ENCODE measurements at places on chromosomes 11 and 22.

DNA sequence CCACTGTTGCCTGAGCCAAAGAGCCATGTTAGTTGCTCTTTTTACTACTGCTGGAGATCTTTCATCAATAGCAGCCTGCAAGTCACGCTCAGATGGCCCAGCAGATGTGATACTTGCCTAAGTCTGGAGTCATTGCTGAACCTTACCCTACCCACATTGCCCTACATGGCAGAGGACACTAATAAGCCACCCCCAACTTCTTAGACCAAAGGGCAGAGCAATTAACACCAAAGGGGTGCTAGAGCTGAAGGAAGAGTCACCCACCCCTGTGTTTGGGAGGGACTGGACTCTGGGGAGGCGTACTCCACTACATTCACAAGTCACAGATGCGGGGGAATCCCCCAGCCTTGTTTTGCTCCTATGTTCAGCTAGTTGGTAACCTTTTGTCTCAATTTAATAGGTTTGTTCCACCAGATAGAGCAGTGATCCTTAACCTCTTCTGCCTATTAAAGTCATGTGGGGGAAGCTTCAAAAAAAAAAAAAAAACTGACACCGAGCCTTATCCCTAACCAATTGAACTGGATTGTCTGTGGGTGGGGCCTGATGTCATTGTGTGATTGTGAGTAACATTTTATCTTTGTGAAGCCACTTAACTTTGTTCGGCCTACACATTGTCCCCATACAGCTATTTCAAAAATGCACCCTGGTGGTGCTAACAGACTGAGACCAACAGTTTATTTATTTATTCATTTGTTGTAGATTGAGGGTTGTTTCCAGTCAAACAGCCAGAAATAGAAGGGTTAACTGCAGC lies 13.1 kb downstream of the ADM start:
- DNase-seq, result no peak

DNA sequence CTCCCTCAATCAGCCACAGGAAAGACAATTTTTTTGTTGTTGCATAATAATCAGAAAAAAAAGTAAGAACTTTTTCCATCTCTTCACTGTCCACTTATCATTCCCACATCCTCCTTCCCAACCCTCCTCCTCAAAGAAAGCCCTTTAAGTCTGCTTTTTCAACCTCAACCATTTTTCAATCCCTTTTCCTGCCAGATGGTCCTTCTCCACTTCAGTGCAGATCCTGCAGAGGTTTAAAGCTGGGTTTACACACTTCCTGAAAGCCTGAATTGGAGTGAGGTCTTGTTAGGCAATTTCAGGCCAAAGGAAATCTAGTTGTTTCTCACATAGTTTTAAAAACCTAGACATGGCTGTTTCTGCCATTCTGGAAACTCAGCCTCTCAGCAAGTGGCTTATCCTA lies 78.3 kb downstream of the RPL27A start:
- peak; percentile 12 for DNase-seq

- no peak for DNase-seq
Measured at GRCh38 chr11:123418351-123419114, 11.5 kb upstream of the GRAMD1B start.

DNA sequence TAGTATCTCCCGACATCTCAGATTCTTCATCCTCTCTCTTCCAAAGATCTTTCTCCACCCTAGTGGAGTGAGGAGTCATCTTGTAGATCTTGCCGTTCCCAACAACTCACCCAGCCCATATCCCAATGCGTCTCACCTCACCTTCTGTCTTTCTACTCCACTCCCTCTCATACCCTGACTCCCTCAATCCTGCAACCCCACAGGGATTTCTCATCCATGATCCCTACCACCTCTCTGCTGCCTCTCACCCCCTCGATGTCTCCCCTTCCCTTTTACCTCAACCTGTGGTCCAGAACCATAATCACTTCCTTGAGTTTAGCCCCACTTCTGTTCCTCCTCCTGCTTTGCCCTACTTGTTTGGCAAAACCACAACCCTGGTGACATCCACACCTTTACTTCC lies 41.7 kb downstream of the OTOG start:
- DNase-seq, result no peak

DNA sequence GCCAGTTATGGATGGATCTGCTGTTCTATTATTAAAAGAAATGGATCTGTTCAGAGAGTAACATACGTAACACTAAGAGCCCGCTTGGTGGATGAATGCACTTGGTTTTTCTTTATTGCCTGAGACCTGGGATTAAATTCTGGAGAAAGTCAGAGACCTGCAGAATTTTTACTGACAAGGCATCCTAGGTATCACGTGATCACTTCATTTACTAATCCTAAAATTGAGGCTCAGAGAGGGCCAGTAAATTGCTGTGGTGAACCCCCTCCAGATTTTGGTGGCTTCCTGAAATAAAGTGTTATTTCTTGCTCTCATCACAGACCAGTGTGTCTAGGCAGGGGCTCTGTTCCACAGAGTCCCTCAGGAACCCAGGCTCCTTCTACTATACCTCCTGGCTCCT lies 187.9 kb upstream of the LARGE1 start:
- no peak for DNase-seq

GRCh38 chr11:121473064-121473777 lies 20.5 kb upstream of the SORL1-AS1 start:
- DNase-seq, result no peak

GRCh38 chr11:2084721-2085120 lies 54.5 kb downstream of the IGF2 start:
- no peak for DNase-seq

GRCh38 chr11:36564376-36565030 lies 3.3 kb upstream of the RAG1 start:
- peak; percentile 49 for DNase-seq

DNA sequence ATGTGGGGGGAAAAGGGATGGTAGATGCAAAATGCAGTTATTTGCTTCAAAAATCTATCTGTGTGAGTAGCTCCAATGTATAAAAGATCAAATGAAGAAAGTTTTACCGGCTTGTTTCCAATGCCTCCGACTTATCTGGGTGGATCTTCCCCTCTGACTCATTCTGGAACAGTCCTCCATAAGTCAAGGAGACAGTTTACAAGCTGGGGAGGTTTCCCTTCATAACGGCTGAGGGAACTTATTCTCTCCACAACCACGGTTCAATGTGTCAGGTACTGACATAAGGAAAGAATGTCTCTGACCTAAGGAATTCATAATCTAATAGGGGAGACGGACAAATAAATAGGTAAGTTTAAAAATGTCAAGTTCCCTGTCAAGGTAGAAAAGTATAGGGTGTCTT lies 49.7 kb upstream of the BIRC3 start:
- no peak for DNase-seq

- DNase-seq, result peak; percentile 75
Measured at GRCh38 chr11:65817835-65818680, 15.7 kb upstream of the SNX32 start.

DNA sequence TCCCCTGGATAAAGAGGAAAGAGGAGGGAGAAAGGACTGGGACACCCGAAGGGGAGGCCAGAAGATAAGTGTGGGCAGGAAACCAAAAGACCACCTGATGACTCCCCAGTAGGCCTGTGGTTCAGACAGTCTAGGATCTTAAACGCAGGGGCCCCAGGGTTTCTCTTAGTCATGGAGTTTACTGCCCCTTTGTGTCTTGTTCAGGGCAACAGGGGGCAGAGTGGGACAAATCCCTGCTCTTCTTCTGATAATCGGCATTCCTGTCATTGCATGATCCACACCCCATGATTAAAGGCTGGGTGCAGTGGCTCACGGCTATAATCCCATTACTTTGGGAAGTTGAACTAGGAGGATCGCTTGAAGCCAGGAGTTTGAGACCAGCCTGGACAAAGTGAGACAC lies 4.7 kb upstream of the TMPRSS13 start:
- no peak for DNase-seq

DNA sequence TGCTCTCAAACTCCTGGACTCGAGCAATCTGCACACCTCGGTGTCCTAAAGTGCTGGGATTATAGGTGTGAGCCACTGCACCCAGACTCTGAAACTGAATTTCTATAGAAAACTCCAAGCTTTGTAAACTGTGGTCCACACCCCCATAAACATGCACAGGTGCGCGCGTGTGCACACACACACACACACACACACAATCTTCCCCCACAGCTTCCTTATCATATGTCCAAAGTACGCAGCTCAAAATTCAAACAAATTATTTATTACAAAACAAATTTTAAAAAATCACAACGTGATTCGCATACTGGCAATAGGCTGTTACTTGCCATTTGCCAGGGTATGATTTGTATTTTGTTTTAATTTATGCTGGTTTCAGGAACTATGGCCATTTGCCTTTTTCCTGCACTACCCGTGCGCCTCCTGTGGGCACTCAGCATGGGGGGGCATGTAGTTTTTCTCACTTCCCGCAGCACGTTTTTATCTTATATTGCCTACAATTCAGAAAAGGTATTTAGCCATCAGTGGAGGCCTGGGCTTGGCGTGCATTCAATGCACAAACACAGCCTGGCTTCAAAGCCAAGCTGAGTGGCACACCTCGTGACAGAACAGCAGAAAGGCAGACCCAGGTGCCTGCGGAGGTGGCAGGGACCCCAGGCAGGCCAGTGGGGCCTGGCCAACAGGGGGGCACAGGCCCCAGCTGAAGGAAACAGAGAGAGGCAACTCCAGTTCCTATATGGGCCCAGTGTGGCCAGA lies 10.8 kb upstream of the SNX32 start:
- no peak for DNase-seq

DNA sequence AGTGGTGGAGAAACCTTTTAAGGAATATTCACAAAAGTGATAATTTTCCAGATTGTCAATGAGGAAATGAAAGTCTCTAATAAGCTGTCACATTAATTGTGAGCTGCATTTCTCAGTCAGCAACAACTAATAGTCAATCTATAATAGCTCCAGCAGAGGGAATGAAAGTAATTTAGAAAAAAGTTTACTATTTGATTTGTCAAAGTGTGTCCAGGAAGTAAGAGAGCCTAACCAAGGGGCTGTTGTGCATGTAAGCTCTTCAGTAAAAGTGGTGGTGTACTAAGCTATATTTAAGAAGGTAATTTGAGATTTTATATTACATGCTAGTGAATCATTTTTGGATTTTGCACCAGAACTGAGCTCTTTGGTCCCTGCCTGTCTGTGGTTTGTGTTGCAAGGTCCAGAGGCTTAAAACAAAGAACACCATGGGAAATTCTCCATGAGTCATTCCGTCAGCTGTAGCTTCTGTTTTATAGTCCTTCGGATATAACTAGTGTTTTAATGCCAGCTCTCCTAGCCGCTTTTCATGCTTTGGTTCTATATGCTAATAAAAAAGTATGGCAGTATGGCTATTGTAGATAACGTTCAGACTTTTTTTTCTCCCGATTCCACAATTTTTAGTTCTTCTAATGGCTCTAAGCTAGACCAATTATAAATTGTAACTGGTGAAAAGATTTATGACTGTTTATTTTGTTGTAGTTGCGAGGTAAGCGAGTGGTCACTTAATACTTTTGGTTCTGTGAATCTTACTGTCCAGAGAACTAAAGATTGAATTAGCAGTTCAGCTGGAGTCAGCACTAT lies 64.6 kb downstream of the ARHGEF12 start:
- no peak for DNase-seq

DNA sequence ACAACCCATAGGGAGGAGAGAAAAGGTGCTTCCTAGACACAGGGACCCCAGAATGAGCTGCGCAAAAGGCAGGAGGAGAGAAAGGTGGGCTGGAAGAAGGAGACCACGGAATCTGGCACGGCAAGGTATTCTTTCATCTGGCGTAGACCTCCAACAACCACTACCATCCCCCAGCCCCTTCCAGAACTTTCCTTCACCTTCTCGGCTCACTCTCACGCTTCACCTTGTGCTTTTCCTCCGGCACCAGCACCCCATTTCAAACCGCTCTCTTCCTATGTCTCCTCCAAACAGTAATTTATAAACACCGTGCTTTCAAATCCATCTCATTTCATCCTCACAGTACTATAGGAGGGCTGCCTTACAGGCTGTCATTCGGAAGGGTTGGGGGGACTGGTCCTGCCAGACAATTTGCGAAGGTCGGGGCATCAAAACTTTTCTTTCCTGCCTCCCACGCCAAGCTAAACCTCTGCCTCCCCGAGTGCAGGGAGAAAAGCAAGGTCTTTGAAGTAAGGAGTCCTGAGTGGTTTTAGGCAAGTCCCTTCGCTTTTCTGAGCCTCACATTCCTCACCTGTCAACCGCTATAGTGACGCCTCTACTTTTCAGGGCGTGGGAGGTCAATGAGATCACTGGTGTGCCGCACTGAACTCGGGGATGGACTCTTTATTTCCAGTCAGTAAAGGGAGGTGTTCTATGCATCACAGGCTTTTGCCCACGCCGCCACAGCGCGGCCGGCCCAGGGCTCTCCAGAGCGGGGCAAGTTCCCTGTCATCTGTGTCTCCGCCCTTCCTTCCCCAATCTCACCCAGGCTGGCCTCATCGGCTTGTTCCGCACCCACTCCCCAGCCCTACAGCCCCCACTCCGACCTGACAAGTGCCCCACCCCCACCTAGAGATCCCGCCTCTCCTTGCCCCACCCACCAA lies 800 bp downstream of the KCTD21 start:
- DNase-seq, result peak; percentile 75

GRCh38 chr11:114604179-114604813 lies 8.7 kb upstream of the NXPE4 start:
- DNase-seq, result no peak

- no peak for DNase-seq
Measured at GRCh38 chr11:11788063-11788710, 53.6 kb upstream of the USP47 start.

- DNase-seq, result no peak
Measured at GRCh38 chr11:80388536-80388935, 947.7 kb upstream of the TENM4 start.

- DNase-seq, result peak; percentile 56
Measured at GRCh38 chr22:42993651-42994275, 21.2 kb downstream of the PACSIN2 start.

GRCh38 chr11:117127171-117127901 lies 16.8 kb upstream of the PAFAH1B2 start:
- no peak for DNase-seq

DNA sequence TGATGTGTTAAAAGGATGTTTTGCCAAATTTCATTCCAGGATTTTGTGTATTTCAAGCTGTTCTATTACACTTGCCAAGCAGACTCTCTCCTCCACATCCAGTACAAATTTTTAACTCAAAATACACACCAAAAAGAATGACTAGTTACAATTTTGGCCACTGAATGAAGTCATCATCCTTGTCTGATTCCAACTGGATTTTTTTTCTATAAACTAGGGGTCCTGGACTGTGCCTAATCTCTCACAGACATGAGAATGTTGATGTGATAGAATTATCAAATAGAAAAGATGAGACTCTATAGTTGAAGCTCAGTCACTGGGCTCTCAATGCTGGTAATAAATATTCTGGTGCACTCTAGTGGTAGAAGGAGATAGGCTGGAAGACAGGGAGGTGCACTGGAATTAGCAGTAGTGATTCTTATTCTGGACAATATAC lies 85.8 kb downstream of the FANCF start:
- DNase-seq, result no peak

- no peak for DNase-seq
Measured at GRCh38 chr22:24059121-24059520, 48.0 kb downstream of the CABIN1 start.

DNA sequence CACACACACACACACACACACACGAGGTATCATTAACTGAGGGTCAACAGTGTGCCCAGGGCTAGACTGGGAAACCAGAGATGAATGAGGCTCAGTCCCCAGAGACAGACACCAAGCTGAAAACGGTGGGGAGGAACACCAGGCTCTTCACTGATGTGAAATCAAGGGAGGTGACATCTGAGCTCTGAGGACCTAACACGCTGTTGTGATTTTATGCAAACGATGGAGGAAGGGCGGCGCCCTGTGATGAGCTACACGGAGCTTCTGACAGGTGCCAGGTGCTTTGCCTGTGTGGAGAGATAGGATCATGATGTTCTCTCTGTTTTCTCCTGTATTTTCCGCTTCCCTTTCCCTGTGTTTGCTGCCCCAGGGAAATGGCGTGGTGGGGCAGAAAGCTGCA lies 6.5 kb upstream of the CYB5R3 start:
- DNase-seq, result no peak
